ACHN (cell line): ENCODE measurements at places on chromosomes 7 and 10.

DNA sequence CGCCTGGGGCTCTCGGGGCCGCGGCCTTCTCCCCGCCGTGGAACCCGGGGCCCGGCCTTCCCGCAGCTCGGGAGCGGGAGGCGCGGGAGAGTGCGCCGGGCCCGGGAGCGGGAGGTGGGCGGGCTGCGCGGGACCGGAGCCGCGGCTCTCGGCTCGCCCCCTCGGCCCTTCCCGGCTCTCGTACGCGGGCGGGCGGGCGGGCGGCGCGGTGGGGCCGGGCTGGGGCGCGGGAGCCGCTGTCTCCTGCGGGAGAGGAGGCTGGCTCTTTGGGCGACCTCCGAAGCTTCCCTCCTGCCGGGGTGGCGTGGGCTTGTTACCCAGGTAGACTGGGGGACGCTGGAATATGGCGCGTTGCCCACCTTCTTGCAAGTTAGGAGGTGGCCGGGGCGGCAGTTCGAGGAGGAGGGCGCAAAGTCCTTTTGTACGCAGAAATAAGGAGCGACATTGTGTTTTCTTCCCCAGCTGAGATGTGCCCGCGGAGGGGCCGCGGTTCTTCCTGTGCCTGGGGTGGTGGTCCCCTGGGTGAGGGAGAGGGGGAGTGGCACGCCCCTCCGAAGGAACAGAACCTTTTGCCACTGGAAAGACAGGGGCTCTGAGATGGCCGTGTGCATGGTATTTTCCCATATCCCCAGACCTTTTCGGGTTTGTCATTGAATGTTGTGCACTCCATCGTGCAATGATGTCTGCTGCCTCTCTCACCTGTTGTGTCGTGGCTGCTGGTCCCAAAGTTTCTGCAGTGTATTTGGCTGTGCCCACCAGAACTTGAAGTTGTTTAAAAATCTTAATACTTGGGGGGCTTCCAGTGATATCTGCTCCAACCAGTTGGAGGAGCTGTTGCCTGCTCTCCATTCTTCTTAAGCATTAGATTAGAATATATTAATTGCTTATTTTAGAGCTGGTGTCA, 844 bp downstream of the NRF1 start:
- DNase-seq, result peak; percentile 54

DNA sequence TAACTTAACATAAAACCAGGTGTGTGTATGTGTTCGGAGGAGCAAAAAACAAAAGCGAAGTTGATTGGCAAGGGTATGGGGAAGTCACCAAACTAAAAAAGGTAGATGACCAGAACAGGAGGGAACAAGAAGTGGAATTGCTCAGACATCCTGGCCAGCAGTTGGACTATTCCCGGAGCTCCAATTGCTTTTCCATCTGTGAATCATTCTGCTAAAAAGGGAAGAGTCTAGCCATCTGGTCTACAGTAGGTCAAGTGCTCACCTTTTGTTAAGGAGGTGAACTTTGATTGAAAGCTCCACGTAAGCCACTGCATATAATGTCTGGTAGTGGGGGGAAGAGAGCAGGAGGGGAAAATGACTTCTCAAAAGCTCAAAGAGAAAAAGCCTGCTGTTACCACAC, 50.0 kb upstream of the BET1 start:
- peak; percentile 79 for DNase-seq

GRCh38 chr7:1466524-1467271, 7.4 kb upstream of the MICALL2 start:
- DNase-seq, result peak; percentile 52

DNA sequence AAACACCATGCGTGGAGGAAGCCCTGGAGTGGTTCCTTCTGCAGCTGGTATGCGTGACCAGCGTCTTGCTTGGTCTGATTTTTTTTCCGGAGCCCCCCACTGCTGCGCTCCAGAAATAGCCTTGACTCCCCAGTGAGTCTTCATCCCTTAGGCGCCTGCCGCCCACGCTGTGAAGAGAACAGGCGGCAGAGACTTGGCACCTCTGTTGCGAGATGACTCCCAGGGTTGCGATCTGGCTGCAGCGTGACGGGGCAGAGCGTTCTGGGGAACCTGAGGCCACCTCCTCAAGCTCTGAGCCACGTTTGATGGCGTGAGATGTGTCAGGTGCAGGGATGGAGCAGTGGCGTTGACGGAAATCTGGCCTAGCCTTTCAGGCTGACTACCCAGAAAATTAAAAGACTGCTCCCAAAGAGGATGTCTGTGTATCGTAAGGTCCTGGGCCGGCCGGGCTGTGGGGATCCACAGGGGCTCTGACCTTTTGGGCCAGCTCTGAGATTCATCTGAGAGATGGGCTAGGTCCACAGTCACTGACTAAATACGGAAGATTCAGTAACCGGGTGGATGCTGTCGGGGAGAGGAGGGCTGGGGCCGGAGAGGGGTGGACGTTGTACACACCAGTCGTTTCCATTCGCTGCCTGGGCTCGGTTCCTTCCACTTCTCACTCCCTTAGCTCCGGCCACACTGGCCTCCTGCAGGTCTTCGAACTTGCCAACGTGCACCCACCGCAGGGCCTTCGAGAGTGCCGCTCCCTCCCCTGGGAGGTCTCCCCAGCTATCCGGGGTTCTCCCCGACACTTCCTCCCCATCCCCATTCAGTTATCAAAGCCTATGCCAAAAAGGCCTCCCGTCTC, 33.8 kb downstream of the PFKFB3 start:
- DNase-seq, result no peak

DNA sequence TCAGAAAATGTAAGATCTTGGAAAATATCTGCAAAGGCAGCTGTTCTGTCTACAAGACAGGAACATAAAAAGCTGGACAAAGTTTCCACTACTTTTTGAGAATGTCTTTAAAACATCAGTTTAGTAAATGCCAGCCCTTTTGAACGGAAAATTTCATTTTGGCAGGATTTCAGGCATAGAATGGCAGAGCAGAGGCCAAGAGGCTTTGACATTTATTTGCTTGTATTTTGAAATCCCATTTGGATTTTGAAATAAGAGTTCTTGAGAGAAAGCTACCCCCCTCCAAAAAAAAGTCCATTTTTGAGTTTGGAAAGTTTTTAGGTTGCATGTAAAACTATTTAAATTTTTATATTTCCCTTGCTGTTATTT, 3.1 kb upstream of the ETV1 start:
- DNase-seq, result no peak

- no peak for DNase-seq
Observed at GRCh38 chr10:117164592-117165537, 26.8 kb upstream of the VAX1 start.

DNA sequence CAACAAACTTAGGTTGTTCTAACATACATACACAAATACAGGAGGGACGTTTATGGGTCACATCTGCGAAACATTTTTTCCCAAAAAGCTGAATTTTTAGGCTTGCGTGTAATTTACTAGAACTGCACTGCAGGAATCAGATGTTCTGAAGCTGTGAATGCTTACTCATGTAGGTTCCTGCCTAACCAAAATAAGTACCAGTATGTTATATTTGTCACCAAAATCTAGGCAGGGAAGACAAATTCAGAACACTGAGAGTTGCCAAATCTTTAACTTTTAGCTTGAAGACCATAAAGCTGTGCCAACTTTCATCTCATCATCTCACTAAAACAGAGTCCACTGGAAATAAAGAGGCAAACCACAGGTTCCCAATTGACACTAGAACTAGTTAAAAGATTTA, 5.7 kb downstream of the UBE2H start:
- no peak for DNase-seq

DNA sequence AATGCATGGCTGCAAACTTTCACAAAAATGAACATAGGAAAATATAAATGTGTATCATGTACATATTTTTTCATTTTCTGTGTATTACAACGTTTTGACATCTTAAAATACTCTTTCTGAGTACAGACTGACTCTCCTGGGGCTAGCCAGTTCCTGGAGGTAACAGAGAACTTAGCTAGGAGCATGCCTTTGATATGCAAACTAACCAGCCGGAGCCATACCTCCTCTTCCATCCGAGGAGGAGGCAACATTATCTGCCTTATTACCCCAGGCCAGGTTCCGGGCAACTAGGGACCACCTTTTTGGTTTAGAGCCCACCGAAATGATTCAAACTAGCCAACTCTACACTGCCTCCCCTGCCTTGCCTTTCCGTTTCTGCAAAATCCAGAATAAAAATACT, 33.7 kb upstream of the HECW1 start:
- no peak for DNase-seq

- DNase-seq, result no peak
Observed at GRCh38 chr10:102493771-102494170, 8.7 kb downstream of the ACTR1A start.
